ENCODE measurements at places on chromosomes 1 and 21. TPM values are rescaled to one million over a fixed set of nuclear protein-coding genes. Genes with fewer than 3 reads are reported as not detected.

- H3K36me3 ChIP-seq, result no peaks in the 10 kb centered on the region
- no peak for DNase-seq
- H3K27me3 ChIP-seq, result peaks cover 18% of the 10 kb centered on the region
- H3K4me3 ChIP-seq, result no peak overlapping the region
- no peaks in the 10 kb centered on the region for H3K4me1 ChIP-seq
Measured at GRCh38 chr1:147389532-147390184, 147.2 kb downstream of the CHD1L start.

- no peak overlapping the region for H3K27ac ChIP-seq
- DNase-seq, result no peak
- H3K27me3 ChIP-seq, result no peaks in the 10 kb centered on the region
- H3K36me3 ChIP-seq, result peaks cover 13% of the 10 kb centered on the region
- no peak overlapping the region for H3K4me3 ChIP-seq
Measured at GRCh38 chr21:31413698-31414097, 69.6 kb upstream of the TIAM1 start.

DNA sequence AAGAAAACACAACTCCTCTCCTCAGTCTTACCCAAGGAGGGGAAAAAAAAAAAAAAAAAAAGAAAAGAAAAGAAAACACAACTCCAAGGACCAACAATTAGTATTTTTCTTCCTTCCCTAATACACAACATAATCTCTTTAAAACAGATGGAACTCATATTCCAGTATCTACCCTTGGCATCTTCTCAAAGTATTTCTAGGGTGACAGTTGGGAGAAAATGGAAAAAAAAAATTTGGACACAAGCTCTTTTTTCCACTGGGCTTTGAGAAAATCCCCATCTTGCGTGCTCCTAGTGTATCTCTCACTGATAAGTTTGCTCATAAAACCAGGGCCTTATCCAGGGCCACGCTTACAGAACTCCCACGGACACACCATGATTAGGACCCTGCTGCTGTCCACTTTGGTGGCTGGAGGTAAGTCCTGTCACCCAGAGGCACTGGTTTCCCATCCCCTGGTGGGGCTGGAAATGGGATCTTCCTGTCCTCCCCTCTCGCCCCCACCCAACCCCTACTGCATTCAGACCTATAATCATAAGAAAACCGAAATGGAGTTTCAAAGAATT lies at the start of gene CELA2B:
Gene CELA2B (plus strand): TSS at position 353 of the 563 bp plus-strand sequence. CDS start 22 bp downstream, at position 375.
- no peak for DNase-seq
- H3K36me3 ChIP-seq, result no peaks in the 10 kb centered on the region
- H3K4me3 ChIP-seq, result no peak within 1 kb of the TSS
- no peaks in the 10 kb centered on the region for H3K4me1 ChIP-seq
- H3K27ac ChIP-seq, result no peak within 1 kb of the TSS
- H3K27me3 ChIP-seq, result no peaks in the 10 kb centered on the region

DNA sequence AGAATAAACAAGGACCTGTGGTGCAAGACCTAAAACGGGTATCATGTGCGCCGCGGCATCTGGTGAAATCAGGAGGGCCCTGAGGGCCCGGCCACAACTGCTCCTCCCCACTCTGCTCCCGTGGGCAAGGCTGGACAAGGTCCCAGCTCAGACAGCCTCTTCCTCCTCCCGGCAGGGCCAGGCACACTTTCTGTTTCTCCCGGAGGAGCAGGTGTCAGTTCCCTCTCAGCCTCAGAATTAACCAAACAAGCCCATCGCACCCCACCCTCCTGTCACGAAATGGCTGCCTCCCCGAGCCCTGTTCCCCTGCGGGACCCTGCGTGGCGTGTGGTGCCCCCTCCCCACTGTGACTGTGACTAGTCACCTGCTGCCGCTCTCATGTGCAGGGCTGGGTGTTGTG lies 15.2 kb downstream of the PTTG1IP start:
- H3K4me1 ChIP-seq, result peaks cover 4% of the 10 kb centered on the region
- no peak overlapping the region for H3K4me3 ChIP-seq
- peaks cover 23% of the 10 kb centered on the region for H3K36me3 ChIP-seq
- H3K27me3 ChIP-seq, result no peaks in the 10 kb centered on the region
- no peak overlapping the region for H3K27ac ChIP-seq

DNA sequence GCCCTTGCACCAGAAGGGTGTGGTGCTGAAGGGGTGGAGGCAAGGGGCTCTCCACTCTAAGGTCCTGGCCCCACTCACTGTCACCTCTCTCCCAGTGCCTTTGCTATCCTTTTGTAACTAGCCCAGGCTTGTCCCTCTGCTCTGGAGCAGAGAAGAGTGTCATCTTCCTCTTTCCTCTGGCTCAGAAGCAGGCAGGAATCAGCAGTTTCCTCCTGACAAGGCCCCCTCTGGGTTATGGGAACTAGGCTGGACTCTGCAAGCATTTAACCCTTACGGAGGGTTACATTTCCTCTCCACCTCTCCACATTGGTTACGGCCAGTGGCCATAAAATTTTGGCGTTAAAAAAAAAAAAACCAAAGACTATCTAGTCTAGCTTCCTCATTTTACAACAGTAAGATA lies 30.4 kb downstream of the PLXNA2 start:
- no peak overlapping the region for H3K27ac ChIP-seq
- H3K4me3 ChIP-seq, result no peak overlapping the region
- no peaks in the 10 kb centered on the region for H3K36me3 ChIP-seq
- H3K27me3 ChIP-seq, result peaks cover 14% of the 10 kb centered on the region
- DNase-seq, result no peak

GRCh38 chr21:44828362-44829056 lies 10.6 kb upstream of the SUMO3 start:
- peaks cover 6% of the 10 kb centered on the region for H3K4me1 ChIP-seq
- peaks cover 3% of the 10 kb centered on the region for H3K36me3 ChIP-seq
- H3K27me3 ChIP-seq, result peaks cover 16% of the 10 kb centered on the region
- no peak overlapping the region for H3K27ac ChIP-seq
- H3K4me3 ChIP-seq, result no peak overlapping the region

GRCh38 chr1:145978471-145978853 lies 14.0 kb downstream of the POLR3GL start:
- no peak overlapping the region for H3K4me3 ChIP-seq
- DNase-seq, result no peak
- H3K27ac ChIP-seq, result no peak overlapping the region
- H3K36me3 ChIP-seq, result no peaks in the 10 kb centered on the region
- H3K27me3 ChIP-seq, result no peaks in the 10 kb centered on the region

DNA sequence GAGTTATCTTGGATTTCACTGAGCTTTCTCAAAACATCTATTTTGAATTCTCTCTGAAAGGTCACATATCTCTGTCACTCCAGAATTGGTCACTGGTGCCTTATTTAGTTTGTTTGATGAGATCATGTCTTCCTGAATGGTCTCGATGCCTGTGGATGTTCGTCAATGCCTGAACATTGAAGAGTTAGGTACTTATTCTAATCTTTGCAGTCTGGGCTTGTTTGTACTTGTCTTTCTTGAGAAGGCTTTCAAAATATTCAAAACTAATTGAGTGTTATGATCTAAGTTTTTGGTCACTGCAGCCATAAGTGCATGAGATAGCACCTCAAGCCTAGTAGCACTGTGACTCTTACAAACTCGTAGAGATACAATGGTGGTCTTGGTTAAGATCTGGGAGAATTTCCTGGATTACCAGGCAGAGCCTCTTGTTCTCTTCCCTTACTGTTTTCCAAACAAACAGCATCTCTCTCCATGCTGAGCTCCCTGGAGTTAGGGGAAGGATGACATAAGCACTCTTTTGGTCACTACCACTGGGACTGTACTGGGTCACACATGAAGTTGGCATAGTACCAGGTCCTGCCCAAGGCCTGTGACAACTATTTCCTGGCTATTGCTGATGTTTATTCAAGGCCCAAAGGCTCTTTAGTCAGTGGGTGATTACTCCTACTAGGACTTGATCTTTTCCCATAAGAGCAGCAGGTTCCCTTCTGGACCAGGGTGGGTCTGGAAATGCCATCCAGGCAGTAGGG lies 25.6 kb downstream of the SLC22A15 start:
- DNase-seq, result no peak
- no peak overlapping the region for H3K27ac ChIP-seq
- peaks cover 18% of the 10 kb centered on the region for H3K36me3 ChIP-seq
- no peak overlapping the region for H3K4me3 ChIP-seq
- H3K4me1 ChIP-seq, result peaks cover 8% of the 10 kb centered on the region
- H3K27me3 ChIP-seq, result peaks cover 12% of the 10 kb centered on the region

DNA sequence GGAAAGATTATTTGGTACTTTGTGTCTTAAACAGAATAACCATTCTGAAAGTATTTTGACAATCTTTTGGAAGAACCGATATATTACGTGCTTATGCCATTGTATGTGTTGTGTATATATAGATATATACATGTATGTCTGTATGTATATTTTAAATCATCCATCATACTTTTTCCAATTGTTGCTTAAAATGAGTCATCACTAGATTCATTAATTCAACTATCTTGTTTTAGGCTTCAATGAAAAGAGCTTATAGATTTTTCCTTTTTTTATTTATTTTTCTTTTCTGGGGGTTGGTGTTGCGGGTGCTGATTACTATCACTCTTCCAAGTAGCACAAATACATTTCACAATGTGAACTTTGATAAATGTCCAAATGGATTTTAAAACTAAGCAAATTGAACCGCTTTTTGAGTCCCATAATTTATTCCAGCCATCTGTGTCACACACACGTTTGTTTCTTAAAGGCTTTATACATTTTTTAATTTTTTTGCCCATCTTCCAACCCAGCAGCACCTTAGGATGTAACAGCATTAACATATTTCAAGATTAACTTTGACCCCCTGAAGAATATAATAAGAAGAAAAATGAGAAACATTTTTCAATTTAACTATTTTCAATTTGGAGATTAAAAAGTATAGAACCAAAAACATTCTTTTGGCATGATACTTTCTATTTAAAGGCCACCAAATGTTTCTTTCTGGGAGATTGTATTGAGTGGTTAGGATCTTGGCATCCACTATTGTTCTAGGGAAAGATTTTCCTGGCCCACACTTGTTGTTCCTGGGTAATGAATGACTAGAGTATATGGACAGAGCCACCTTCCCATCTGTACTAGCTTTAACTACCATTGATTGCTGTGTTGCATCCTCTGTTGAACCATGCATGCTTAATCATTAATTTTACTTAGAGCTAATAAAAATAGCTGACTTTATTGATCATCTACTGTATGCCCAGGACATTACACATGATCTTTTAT lies 9.3 kb upstream of the DPYD start:
- no peaks in the 10 kb centered on the region for H3K27me3 ChIP-seq
- H3K4me1 ChIP-seq, result peaks cover 17% of the 10 kb centered on the region
- H3K36me3 ChIP-seq, result no peaks in the 10 kb centered on the region
- no peak overlapping the region for H3K4me3 ChIP-seq

CD5L gene
- not detected for total RNA-seq
